Activated CD8-positive, alpha-beta memory T cell treated with anti-CD3 and anti-CD28 coated beads, Interleukin-2, amount 50 U/mL, for 48 hours (primary cell): ENCODE measurements at places on chromosomes 16 and 17.
A peak's percentile ranks its signal among the peaks of the same experiment; 100 is the strongest.

DNA sequence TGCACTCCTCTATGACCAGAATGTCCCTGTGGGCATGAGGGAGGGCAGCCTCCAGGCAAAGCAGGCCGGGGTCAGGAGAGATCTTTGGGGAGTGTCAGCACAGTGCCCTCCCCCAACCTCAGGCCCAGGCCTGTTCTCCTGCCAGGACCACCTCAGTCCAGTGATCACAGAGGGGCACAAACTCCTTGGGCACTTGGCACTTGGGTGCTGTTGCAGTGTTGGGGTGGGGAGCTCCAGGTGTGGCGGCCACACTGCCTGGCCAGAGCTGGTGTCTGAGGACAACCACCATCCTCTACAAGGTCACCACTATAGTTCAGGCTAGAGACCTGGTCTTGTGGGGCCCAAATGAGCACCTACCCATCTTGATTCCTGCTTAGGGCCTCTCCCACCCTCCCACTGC lies 37.2 kb downstream of the SMPD3 start:
- no peak for DNase-seq

DNA sequence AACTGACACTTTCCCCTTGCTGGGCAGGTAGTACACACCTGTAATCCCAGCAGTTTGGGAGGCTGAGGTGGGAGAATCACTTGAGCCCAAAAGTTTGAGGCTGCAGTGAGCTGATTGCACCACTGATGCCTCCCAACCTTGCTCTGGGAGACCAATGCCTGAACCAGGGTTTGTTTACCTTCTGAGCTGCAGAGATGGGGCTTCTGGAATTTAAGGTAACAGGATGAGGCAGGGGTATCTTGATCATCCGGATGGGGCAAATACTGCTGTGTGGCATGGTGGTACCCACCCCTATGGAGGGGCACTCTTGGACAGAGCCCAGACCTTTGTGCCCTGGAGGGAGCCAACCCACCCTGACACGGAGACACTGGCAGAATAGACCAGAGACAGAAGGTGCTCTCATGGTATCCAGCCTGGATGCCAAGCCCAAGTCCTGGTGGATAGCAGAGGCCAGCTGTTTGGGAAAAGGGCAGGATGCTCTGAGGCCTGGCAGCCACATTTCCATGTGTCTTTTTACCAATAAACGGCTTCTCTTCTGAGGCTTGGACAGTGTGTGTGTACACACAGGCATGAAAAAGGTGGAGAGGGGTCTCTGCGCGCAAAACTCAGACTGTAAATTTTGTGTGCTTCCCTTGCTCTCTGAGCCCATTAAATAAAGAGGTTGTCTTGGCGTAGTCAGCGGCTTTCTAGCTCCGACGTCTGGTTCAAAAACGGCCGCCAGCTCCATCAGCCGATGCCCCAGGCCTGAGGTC lies 4.4 kb downstream of the ZNF48 start:
- DNase-seq: no peak

- no peak for DNase-seq
Measured at GRCh38 chr16:73339821-73340220, 291.9 kb upstream of the ZFHX3 start.

DNA sequence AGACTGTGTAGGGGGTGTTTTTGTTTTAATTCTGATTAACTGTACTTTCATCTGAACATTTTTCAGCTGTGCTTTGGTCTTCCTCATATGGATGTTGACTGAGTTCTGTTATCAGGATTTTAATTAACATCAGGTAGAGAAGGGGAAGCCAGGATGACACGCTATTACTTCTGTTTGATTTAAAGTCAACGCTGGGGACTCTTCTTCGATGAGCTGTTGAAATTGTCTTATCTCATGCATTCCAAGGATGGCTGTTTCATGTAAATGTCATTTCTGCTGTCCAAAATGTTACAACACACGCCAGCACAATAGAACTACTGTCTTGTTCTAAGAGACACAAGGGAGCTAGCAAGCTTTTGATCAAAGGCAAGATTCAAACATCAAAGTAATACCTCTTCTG lies 263.3 kb upstream of the CDH5 start:
- DNase-seq: no peak

DNA sequence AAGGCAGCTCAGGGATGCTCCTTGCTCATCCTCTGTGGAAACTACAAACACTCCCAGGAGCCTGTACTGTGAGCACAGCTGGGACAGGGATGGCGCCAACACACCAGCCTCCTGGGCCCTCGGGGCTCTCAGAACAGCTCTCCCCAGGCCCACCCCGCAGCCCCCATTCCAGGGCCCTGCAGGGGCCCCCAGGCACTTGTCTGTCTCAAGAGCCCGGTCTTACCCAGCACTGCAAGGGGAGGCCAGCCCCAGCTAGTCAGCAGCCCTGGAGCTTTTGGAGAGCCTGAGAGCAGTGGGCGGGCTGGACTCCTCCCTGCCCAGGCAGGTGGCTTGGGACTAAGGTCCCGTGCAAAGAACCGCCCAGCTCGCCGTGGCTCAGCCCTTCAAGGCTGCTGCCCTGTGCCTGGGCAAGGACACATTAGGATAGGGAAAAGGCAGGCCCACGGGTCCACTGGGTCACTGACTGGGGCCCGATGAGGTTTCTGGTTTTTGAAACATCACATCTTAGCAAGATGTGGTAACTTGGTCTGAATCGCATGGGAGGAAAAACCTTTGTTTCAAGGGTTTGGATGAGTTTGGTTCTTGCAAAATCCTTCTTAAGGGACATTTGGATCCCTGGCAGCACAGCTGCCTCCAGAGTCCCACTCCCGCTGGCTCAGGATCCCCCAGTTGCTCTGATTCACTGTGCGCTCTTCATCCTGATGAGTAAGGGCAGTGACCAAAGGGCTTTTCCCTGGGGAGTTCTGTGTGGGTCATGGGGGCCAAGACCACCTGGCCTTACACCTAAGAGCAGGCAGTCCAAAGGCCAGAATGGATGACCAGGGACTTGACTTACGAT lies 2.8 kb downstream of the DNASE1L2 start:
- peak; percentile 54 for DNase-seq

DNA sequence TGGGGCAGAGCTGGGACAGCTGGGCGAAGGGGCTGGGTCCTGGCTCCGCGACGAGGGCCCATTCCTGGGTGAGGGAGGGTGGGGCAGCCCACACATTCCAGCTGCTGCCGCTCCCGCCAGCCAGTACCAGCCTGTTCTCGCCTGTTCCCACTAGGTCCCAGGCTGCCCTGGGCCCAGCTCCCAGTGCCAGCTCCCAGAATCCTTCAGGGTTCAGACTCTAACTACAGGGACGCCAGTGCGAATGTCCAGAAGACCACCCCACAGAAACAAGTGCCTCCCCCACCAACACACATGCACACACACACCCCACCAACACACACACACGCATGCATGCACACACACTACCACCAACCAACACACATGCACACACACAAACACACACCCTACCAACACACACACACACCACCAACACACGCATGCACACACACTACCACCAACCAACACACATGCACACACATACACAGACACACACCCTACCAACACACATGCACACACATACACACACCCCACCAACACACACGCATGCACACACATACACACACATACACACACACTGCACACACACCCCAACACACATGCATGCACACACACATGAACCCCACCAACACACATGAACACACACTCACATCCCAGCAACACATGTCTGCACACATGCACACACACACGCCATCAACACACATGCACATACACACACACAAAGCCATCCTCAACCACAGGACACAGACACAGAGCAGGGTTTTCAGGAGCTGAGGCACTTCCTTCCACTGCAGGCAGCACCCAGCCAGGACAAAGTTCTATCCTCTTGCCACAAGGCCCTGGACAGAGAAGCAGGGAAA lies 27.5 kb upstream of the KRT17 start:
- DNase-seq: no peak

- DNase-seq: no peak
Measured at GRCh38 chr17:48244814-48245213, 137.2 kb downstream of the SNX11 start.

DNA sequence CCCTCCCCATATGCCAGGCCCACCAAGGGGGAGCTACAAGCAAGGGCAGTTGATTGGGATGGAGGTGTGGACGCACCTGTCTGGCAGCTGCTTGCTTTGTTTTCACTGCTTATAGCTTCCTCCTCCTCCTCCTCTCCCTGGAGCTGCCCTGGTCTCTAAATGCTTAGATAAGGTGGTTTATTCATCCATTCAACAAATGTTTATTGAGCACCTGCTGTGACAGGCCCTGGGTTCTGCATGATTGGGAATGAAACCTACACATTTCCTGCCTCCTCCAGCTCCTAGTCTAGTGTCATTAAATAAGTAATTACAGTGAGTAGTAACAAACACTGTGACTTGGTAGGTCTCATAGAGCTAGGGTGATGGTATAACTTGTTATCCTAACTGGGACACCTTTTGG lies 17.4 kb upstream of the MAP3K14 start:
- DNase-seq: no peak

- DNase-seq: no peak
Measured at GRCh38 chr16:28140788-28141618, 70.8 kb downstream of the XPO6 start.

DNA sequence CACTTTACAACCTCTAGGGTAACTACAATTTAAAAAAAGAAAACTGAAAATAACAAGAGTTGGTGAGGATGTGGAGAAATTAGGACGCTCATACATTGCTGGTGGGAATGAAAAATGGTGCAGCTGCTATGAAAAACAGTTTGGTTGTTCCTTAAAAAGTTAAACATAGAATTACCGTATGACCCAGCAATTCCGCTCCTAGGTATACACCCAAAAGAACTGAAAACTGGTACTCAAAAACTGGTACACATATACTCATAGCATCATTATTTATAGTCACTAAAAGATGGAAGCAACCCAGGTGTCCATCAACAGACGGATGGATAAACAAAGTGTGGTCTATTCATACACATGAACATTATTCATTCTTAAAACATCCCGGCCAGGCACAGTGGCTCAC lies 42.9 kb upstream of the DNAH17 start:
- DNase-seq: no peak

GRCh38 chr16:86459266-86459665 lies 51.1 kb upstream of the FOXF1 start:
- no peak for DNase-seq

GRCh38 chr17:44331249-44331760 lies 6.7 kb upstream of the SLC25A39 start:
- DNase-seq: peak; percentile 80

GRCh38 chr17:79243603-79243990 lies 169.0 kb downstream of the ENGASE start:
- no peak for DNase-seq

DNA sequence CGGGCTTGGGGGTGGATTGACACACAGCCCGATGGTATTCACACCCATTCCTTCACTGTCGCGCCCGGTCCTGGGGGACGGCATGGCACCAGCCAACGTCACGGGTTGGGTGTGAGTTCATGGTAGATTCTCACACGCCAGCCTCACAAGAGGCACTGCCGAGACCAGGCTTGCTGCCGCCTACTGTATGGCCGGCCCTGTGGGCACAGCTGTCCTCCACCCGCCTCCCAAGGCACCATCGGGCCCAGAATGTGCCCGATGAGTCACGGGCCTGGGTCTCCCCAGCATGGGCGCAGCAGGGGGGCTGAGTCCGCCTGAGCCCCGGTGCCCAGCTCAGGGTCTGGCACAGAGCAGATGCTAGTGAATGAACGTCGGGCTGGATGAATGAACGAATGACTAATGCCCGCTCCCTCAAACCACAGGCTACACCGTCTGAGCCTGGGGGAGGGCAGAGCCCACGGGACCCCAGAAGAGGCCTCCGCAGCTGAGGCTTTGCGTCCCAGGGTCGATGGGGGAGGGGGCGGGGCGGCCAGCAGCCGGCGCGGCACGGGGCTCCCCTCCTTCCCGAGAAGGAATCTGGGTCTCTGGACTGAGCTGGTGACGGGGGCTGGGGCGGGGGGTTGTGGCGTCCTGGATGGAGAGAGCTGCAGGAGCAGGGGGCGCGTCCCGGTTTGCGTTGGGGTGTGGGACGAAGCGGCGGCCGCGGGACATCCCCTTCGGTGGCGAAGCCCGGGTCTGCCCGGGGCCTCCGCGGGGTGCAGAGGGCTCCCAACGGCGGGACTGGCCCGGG lies 829 bp downstream of the PITPNM3 start:
- no peak for DNase-seq

DNA sequence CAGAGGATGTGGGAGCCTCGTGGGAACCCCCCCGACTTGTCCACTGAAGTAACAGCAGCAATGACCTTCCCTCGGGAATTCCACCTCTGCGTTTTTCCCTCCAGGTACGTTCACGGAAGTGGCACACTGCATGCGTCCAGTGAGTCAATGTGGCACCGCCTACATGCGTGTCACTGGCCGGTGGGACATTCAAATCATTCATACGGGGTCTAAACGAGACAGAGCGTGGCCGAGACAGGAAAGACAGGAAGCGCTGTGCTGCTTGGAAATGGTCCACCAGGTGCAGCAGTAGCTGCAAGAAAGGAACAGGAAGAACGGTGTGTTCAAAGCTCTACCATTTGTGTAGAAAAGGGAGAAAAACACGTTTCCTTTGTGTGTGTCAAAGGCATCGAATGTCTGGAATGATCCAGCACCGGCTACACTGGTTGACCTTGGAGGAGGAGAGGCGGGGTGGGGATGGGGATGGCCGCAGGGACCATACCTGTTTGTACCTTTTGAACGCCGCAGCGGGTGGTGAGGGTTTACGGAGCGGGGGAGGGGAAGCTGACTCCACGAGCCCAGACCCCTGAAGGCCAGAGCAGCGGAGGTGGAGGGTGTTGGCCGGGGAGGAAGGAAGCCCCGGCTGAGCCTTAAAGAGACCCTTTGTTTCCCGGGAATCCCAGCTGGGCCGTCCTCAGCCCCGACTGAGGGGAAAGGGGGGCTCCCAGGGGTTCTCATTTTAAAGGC lies 1.7 kb upstream of the PGAP6 start:
- DNase-seq: no peak

- DNase-seq: no peak
Measured at GRCh38 chr17:290121-290521, 62.5 kb downstream of the RPH3AL start.

DNA sequence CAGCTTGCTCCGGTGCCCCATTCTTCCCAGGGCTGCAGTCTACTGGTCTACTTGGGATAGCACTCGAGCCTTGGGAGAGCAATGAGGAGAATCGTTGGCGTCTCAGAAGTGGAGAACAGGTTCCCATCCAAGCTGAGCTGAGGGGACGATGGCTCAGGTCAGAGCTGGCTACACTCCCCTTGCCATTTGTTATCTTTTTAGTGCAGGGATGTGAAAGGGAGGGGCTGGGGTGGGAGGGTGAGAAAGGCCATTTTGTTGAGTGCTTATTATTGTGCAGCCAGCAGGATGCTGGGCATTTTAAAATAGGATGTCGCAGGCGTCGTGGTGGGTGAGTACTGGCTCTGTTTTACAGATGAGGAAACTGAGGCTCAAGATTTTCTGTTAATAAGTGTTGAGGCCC lies 410.8 kb downstream of the SNX29 start:
- no peak for DNase-seq

DNA sequence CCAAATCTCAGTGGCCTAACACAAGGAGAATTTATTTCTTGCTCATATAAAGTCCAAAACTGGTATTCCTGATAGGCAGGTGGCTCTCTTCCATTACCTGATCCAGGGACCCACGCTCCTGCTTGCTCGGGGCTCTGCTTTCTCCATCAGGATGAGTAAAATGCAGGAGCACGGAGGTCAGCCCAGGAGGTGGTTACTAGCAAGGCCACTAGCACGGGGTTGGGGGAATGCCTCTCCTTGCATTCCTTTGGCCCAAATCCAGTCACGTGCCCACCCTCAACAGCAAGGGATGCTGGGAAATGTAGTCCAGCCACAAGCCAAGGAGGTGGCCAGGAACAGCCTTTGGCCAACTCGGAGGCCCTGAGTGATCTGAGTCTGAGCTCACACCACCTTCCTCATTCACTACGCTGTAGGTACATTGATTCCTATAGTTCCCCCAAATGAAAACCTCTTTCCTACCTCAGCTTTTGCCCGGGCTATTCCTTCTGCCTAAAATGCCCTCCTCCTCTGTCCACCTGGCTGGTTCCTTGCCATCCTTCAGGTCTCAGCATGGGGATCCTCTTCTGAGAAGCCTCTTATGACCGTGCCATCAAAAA lies 38.3 kb upstream of the HAPSTR1 start:
- peak; percentile 60 for DNase-seq
